ENCODE measurements at places on chromosomes 11 and 22.
A peak's percentile ranks its signal among the peaks of the same experiment; 100 is the strongest.

GRCh38 chr22:47195484-47196165, 433.2 kb downstream of the TBC1D22A start:
- DNase-seq: no peak

DNA sequence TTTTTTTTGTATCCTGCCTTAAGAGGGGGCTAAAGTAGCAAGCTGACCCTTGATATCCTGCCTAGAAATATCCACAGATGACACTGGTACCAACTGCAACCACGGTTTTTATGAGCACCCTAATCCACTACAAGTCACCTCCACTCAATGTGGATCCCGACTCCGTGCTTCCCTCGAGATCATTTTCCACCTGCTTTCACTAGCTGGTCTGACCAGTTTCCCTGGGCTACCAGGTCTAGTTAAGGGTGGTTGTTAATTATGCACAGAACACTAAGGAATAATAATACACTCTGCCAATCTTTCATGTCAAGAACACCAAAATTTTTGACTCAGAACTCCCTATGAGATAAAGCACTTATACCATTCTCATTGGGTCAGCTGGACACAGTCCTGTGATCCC, 82.3 kb downstream of the ABTB2 start:
- DNase-seq: no peak

- DNase-seq: no peak
Observed at GRCh38 chr22:33555814-33556522, 364.3 kb downstream of the LARGE1 start.

DNA sequence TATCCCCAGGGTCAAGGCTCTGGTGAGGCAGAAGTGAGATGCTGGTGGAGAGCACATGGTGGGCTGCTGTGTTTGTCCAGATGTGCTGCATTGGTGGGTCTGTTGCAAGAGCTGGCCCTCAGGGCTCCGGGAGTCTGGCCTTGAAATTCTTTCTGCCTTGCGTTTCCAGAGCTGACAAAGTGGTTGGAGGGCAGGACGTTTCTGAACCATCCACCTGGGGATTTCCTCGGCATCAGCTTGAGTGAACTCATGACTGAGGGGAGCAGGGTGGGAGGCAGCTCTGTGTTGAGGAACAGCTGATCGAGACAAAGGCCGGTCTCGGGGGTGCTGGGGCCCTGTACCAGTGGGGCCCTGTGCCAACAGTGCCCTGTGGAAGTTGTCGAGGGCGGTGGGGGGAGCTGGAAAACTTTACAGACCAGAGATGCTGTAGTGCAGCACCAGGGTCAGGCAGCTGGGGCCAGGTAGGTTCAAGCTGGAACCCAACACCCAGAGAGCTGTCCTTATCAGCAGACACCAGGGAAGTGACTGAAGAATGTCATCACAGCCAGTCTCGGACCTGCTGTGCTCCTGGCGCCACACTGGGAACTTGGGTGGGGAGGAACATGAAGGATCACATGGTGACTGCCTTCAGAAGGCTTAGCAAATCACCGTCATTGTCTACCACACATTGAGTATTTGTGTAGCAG, 4.9 kb downstream of the TSKU start:
- DNase-seq: peak; percentile 64

GRCh38 chr11:126918556-126918955, 82.0 kb downstream of the KIRREL3 start:
- DNase-seq: no peak

- no peak for DNase-seq
Observed at GRCh38 chr11:93715797-93716396, 25.4 kb downstream of the TAF1D start.

Measured in skeletal muscle cell (primary cell).